ENCODE measurements at places on chromosomes 5 and 9. TPM values are rescaled to one million over a fixed set of nuclear protein-coding genes. Genes with fewer than 3 reads are reported as not detected.

The SPATA31D4 gene
- not detected for total RNA-seq

- H3K27me3 ChIP-seq: no peaks in the 10 kb centered on the region
- H3K36me3 ChIP-seq: no peaks in the 10 kb centered on the region
- no peak for DNase-seq
Observed at GRCh38 chr5:111649516-111649915, 107.5 kb downstream of the NREP start.

GRCh38 chr5:133410335-133410828 lies 202.0 kb downstream of the FSTL4 start:
- H3K4me3 ChIP-seq: no peak overlapping the region
- H3K27me3 ChIP-seq: no peaks in the 10 kb centered on the region
- H3K36me3 ChIP-seq: no peaks in the 10 kb centered on the region

GRCh38 chr5:134547066-134547465 lies 21.6 kb downstream of the JADE2 start:
- no peak for DNase-seq
- peaks cover 71% of the 10 kb centered on the region for H3K4me1 ChIP-seq
- H3K4me3 ChIP-seq: no peak overlapping the region
- peaks cover 7% of the 10 kb centered on the region for H3K36me3 ChIP-seq
- H3K27me3 ChIP-seq: no peaks in the 10 kb centered on the region
- H3K27ac ChIP-seq: no peak overlapping the region

The GRXCR2 gene
- total RNA-seq: not detected

The FCN2 gene
- total RNA-seq: not detected

The NPR2 gene
- 17.2 TPM for total RNA-seq

The RNF183 gene
- not detected for total RNA-seq

The BHMT2 gene
- 4.2 TPM for total RNA-seq

GRCh38 chr5:43804041-43804440 lies 201.1 kb downstream of the NNT start:
- H3K27ac ChIP-seq: no peak overlapping the region
- H3K27me3 ChIP-seq: no peaks in the 10 kb centered on the region
- H3K36me3 ChIP-seq: no peaks in the 10 kb centered on the region
- no peaks in the 10 kb centered on the region for H3K4me1 ChIP-seq
- H3K4me3 ChIP-seq: no peak overlapping the region

DNA sequence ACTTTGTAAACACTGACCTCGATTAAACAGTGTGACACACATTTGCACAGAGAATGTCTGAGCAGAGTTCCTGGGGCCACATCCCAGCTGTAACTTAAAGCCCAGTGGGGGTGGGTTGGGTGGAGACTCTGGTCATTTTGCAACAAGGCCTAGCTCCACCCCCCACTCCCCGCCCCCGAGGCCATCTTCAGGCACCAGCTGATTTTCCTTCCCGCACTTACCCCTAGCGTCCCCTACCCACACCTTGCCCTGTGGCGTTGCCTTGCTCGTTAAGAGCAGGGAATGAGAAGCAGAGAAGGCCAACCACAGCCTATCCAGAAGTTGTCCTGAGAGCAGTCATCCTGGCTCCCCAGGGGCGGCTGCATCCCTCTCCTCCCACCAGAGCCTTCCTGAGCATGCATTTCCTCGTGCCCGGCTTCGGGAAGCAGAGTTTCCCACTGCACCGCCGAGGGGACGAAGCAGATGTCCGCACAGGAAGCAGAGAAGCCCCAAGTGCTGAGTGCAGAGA lies 101.7 kb upstream of the SARDH start:
- H3K36me3 ChIP-seq: no peaks in the 10 kb centered on the region
- H3K4me3 ChIP-seq: no peak overlapping the region
- H3K27me3 ChIP-seq: no peaks in the 10 kb centered on the region
- DNase-seq: no peak
- peaks cover 16% of the 10 kb centered on the region for H3K4me1 ChIP-seq

The TSLP gene
- total RNA-seq: 2.0 TPM

Data from vagina (tissue), 2 donors.